ENCODE measurements at places on chromosomes 16 and 17.

DNA sequence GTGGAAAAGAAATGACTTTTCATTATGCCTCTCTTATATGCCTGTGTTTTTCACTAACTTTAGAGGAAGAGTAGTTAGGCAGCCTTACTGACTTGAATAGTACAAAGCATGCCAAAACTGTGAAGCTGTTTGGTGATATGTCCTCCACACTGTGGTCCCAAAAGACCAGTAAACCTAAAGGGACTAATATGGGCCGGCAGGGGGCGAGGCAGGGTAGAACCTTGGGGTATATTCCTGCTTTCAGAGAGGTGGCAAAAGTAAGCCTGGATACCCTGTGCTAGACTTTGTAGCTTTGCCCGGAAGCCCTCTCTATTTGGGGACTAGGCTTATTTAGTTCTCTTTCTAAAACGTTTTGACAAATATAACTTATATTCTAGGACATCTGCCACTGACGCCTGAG, 36.5 kb upstream of the VWA3A start:
- no peak for DNase-seq

- no peak for DNase-seq
Measured at GRCh38 chr16:19715566-19715965, 2.5 kb downstream of the KNOP1 start.

DNA sequence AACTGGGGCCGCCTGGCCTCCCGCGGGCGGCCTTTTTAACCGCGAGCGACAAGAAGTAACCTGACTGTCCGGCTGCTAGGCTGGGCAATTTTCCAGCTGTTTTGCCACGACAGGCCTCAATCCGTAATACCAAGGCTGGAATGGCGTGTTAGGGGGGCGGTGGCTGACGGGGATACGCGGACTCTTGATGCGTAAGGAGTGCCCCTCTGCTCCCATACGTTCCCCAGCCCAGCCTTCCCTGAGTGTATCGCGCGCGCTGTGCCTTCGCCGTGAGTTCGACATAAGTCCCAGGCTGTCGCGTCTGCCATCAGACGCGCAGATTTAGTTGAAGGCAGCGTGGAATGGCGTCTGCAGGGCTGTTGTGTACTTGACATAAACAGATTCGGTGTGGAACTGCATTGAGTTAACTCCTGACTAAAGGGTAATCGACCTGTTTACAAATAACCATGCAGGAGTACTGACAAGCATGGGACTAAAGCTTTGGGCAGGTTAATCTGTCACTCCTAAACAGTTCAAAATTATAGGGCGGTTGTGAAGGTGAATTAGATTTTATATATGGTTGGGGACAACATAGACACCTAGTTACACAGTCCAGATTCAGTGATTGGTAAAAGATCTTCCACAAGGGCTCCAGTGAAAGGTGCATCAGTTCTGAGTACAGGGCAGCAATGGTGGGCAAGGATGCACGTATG, 16.6 kb upstream of the ERN1 start:
- DNase-seq, result no peak

GRCh38 chr17:42113293-42114069, 967 bp upstream of the DHX58 start:
- DNase-seq, result no peak

- no peak for DNase-seq
Measured at GRCh38 chr17:47733047-47733673, at the start of gene TBX21. TBX21 (plus strand) TSS chr17:47733236; CDS start chr17:47733455, 219 bp downstream.

DNA sequence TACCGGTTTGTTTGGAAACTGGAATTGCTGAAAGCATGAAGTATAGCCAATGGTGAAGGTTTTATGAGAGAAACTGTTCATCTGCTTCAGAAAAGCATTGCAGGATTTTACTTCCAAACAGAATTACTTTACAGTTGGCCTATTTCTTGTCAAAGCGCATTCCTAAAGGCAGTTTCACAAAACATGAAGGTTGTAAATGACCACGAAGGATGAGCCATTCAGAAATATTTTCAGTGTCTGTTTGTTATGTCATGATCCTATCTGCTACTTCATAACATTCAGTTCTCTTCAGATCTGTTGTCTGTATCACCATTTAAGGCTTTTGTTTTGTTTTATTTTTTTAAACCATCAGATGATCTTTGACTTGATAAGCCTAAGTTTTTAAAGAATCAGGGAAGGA, 45.7 kb downstream of the AATF start:
- no peak for DNase-seq

GRCh38 chr16:11742093-11742535, 543 bp downstream of the TXNDC11 start:
- no peak for DNase-seq

- DNase-seq, result no peak
Measured at GRCh38 chr17:72512649-72513556, 392.1 kb downstream of the SOX9 start.

- no peak for DNase-seq
Measured at GRCh38 chr17:65193716-65194293, 56.6 kb downstream of the RGS9 start.

DNA sequence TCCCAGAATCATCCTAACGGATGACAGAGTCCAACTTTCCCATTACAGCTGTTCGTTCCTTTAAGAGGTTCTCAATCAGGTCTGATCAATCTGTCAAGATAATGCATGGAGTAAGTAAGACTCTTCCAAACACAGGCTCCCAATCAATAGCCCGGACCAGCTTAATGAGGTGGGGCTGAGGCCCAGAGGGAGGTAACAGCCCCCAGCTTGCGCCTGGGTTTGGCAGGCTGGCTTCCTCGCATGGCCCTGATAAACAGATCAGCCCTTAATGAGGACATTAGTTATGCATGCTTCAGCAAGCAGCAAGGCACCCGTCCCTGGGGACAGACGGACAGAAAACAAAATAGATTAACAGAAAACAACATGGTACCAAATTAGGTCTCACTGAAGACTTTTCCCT, 145.7 kb downstream of the ZFHX3 start:
- DNase-seq, result no peak

DNA sequence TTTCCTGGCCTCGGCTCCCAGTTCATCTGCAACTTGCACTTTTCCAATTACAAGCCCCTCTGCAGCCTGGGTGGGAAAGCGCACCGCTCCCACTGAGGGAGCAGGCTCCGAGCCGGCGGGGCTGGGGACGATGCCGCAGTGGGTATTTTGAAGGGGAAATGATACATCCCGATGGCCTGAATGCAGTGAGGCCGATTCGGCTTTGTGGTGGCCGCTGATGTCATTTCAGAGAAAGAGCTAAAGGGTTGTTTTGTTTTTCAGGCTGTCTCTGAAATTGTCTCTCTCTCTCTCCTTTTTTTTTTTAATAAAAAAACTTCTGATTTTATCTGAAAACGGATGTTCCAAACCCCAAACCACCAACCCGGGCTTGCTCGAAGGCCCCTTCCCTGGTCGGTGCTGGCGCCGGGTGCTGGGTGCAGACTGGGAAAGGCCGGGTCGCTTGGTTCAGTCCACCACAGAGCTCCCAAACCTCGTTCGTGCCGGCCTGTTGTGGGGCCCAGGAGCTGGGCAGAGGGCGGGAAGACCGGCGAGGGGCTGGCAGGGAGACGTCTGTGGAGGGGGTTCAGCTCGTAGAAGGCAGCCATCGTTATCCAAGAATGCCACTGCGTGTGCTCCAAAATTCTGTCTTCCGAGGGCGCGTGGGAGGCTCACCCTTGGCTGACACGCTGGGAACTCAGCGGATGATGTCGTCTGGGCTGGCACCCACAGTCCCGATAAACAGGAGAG, 102.8 kb downstream of the FOXL1 start:
- DNase-seq, result no peak

DNA sequence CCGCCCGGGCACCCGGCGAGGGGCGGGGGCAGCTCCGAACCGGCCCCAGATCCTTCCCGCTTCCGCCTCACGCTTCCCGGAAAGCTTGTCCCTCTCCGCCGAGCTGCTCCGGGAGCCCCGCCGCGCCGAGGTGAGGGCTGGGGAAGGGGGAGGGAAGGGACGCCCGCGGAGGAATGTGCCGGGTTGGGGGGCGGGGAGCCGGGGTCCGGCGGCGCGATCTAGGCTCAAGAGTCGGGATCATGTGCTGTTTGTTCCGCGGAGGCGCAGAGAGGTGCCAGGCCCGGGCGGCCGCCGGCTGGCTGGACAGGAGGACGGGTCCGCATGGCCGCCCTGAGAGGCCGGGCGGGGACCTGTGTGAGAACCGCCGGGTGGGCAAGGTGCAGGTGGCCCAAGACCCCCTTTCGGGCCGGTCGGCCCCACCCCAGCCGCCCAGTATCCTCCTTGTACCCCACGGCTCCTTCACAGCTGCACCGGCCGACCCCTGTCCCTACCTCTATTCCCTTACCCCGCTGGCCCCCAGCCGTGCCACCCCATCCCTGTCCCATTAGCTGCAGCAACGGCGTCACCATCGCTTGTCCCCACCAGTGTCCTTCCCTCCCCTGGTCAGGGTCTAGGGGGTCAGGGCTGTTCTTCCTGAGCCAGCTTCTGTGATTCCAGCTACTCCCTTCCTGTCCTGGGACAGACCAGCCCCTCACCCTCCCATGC, 429 bp downstream of the KIF1C start:
- DNase-seq, result no peak

- DNase-seq, result no peak
Measured at GRCh38 chr17:83126275-83126811, 46.9 kb downstream of the METRNL start.

DNA sequence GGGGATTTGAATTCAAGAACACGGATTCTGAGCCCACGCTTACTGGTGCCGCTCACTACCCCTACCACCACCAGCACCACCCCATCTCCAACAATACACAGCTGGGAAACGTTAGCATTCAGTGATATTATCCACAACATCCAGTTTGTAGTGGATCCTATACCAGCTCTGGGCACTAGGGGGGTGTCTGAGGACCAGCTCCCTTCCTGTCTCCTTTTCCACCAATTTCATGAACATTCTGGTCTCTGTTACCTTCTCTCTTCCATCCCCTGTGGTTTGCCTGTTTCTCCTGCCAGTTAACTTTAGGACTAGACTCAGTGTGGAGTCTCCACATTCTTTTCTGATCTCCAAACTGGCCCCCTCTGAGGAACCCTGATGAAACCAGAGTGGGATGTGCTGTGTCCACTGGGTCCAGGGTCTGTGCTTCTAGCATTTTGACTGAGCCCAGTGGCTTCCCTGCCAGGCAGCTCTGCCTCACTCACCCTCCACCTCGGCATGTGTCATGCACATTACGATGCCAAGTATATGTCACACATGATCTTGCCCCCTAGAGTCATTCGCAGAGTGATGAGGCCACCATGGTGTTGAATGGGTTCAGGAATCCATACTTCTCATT, 187.0 kb upstream of the CDH13 start:
- DNase-seq, result no peak

GRCh38 chr16:28580726-28581315, 16.0 kb downstream of the SULT1A2 start:
- no peak for DNase-seq

- DNase-seq, result no peak
Measured at GRCh38 chr16:63581570-63581969, 1540.3 kb downstream of the CDH11 start.

GRCh38 chr17:65529761-65530522, 31.5 kb downstream of the AXIN2 start:
- no peak for DNase-seq

DNA sequence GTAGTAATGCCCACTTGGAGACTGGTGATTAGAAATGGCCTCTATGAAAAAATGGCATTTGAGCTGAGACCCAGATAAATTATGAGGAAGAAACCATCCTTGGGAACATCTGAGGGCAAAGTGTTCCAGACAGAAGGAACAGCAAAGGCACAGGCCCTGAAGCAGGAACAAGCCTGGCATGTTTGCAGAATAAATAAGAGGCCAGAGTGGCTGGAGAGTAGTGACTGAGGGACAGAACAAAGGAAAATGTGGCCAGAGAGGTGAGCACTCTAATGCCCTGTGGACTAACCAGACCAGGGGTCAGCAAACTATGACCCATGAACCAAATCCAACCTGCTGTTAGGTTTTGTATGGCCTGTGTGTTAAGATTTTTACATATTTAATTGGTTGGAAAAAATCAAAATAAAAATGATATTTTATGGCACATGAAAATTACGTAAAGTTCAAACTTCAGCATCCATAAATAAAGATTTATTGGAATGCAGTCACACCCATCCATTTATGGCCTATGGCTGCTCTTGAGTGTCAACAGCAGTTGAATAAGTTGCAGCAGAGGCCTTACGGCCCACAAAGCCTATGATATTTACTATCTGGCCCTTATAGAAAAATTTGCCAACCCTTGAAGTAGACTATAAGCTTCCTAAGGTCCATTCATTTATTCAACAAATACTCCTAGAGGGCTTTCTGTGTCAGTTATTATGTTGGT, 210.0 kb upstream of the TOX3 start:
- no peak for DNase-seq

DNA sequence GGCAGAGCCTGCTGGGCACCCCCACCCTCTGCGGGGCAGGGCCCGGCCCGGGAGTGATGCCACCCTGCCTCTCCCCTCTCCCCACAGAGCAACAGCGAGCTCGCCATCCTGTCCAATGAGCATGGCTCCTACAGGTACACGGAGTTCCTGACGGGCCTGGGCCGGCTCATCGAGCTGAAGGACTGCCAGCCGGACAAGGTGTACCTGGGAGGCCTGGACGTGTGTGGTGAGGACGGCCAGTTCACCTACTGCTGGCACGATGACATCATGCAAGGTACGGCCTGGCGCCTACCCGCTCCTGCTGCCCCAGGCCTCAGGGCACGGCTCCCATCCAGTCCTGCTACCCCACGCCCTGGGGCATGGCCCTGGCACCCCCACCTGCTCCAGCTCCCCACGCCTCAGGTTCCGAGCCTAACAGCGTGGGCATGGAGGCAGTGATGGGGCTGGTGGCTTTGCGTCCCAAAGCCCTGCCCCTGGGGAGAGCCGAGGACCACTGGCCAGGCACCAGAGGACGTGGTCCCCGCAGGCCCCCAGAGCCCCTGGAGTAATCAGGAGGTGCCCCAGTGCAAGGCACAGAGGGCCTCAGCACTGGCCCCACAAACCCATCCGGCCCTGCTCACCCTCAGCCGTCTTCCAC, 38.4 kb downstream of the TSC2 start:
- no peak for DNase-seq

DNA sequence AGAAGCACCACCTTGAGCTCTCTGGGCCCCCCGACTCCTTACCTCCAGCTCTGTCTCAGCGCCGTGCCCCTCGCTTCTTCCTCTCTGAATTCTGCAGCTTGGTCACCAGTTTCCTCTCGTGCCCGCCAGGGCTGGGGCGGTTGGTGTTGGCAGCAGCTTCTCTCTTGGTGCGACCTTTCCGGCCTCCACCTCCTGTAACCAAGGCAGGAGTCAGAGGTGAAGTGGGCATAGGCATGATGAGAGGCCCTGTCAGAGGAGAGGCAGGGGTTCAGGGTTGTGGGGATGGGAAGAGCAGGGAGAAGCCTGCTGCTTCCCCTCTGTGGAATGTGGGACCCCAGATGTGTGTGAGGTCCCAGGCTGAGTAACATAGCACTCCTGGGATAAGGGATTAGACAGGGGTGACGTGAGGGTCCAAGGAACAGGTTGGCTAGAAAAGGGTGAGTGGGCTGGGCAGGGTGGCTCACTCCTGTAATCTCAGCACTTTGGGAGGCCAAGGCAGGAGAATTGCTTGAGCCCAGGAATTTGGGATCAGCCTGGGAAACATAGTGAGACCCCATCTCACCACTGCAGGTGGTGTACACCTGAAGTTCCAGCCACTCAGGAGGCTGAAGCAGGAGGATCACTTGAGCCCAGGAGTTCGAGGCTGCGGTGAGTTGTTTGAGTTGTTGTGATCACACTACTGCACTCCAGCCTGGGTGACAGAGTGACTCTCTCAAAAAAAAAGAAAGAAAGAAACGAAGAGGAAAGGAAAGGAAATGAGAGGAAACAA, 626 bp downstream of the NUPR1 start:
- DNase-seq, result no peak
